T-cell (primary cell): ENCODE measurements at places on chromosomes 7 and 10. TPM values are rescaled to one million over a fixed set of nuclear protein-coding genes. Genes with fewer than 3 reads are reported as not detected.

C7orf33 gene
- not detected for total RNA-seq

DNA sequence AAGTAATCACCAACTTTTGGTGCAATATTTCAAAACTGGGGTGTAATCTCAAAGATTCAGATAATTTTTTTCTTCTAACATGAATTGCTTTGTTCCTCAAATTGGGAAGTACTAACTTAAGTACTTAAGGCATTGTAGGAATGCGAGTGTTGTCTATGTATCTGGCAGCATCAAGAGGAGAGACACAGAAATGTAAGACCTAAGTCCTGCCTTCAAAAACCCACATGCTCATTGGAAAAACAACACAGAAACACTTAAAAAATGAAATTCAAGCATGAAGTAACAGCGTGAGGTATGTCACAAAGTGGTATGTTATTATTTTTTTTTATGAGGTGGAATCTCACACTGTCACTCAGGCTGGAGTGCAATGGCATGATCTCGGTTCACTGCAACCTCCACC lies 288.5 kb downstream of the ZEB1 start:
- no peak for DNase-seq

DNA sequence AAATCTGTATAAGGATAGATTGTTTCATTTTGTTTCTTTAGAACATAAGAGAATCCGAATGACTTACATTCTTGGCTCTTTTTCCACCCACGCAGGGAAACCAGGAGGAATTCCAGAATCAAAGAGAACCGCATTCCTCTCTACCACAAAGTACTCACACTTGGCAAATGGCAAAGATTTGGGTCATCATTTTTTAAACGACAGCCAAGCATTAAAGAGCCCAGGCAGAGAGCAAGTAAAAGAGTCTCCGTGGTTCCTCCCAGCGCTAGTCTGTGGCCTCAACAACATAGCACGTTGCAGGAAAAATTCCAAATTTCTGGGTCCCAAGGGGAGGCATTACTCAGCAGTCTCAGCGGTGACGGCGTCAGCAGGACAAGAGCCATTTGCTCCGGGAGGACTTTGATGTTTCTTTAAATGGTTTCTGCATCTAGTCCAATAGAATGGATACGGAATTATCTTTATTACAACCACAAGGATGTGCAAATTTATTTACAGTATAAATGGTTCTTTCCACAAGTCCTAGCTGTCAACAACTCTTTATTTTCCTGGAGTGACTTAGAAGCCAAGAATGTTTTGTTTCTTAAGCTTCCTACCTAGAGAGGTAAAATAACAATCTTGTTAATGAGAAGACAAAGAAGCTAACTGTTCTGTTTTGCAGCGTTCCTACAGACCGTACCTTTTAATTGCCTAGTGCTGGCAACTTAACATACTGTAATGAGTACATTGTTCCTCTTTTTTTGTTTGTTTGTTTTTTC lies 232.5 kb downstream of the SKIDA1 start:
- no peak for DNase-seq

ZNF783 gene
- total RNA-seq, result 49.3 TPM

GRCh38 chr7:80264769-80265495 lies 130.3 kb downstream of the GNAI1 start:
- no peak for DNase-seq

COL26A1 gene
- not detected for total RNA-seq

DNA sequence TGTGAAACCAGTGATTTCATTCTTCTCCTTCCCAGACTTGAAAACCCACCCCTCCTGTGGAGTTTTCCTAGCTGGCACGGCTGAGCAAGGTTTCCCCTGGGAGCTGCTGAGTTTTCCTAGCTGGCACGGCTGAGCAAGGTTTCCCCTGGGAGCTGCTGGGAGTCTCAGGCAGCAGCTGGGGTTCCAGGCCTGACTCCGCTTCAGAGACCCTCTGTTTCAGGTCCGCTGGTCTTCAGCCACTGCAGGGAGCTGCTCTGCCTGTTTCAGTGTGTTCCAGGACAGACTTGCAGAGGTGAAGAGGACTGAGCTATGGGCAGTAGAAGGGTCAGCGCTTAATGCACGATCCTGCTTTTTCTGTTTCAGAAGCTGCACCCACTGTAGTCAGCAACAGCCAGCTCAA lies 104.9 kb downstream of the XRCC2 start:
- no peak for DNase-seq

FUOM gene
- 26.9 TPM for total RNA-seq

DNA sequence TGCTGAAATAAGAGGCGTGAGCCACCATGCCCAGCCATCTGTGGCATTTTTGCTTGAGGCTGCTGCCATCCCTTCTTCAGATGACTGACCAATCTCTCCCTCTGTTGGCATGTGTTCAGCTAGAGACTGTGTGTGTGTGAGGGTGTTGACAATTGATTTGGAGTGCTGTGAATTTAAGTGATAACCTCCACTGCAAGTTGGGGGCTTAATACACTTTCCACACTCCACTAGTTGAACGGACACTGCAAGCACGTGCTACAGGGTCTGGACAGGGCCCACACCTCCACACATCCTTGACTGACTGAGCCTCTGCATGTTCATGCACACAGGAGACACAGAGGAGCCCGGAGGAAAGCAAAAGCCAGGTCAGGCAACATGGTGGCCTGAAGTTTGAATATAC lies 51.3 kb downstream of the BRAF start:
- no peak for DNase-seq
